Stimulated activated CD4-positive, alpha-beta T cell treated with anti-CD3 and anti-CD28 coated beads, Interleukin-12 subunit alpha, Interleukin-12 subunit beta, amount 100 ng/mL, for 48 hours (primary cell): ENCODE measurements at places on chromosomes 11 and 22.

GRCh38 chr11:105236664-105237063, 97.1 kb upstream of the CARD18 start:
- no peak for DNase-seq

- DNase-seq, result no peak
These were observed 4.5 kb downstream of the IL18 start for GRCh38 chr11:112159098-112160065.

DNA sequence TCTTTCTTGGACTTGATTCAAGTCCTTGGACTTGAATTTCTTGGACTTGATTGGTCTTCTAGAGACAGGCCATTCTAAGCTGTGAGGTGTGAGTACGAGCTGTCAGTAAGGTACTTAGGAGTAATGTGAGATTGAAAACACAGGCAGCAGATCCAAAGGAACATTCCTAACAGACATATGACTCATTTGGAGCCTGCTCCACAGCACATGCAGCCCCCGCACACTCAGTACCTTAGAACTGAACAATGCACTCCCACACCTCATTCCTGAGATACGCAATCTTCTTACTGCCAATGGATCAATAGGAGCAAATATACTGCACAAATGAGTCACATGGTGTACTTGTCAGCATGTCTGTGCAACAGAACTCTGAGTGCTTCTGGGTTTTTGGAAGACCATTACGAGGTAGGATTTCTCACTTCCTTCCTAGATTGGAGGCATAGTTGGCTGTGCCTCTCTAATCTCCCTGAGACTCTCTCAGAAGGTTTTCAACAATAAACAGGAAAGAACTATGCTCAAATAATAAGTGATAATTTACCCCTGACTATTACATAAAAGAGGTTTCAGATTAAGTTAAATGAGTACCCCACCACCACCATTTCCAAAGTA, 243.1 kb downstream of the KCNA4 start:
- no peak for DNase-seq

GRCh38 chr22:39808081-39808480, 85.5 kb downstream of the ENTHD1 start:
- peak; percentile 33 for DNase-seq

DNA sequence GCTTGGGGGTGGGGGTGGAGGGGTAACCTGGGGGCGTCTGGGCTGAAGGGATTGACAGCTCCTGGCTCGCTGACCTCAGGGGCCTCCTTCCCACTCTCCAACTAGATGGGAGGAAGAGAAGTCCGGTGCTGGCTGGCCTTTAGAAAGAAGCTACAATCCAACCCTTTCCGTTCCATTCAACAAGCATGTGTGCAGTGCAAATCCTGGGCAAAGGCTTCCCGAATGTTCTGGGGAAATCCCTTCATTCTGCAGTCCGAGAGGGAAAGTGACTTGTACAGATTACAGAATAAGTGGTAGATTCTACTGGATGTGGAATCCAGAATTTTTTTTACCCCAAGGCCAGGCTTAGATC, 149.9 kb downstream of the FEZ1 start:
- no peak for DNase-seq

DNA sequence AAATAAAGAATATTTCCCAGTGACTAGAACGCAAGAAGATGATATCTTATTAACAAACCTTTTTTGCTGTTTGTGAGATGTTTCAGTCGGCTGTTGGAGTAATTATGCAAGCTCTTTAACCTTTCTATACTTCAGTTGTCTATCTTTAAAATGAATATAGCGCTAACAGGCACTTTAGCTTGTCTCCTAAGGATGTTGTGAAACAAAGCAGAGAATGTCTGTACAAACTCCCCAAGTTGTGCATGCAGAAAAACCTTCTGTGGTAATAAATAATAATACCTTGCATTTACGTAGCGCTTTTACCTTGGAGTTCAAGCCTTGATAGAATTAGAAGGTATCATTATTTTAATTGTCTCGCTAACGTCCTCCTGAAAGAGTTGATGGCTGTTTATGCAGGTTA, 1.9 kb upstream of the KDM2A start:
- no peak for DNase-seq

- no peak for DNase-seq
These were observed 21.1 kb downstream of the RTN4R start for GRCh38 chr22:20247010-20247505.

- DNase-seq, result no peak
These were observed 37.7 kb downstream of the EFCAB6 start for GRCh38 chr22:43774318-43774915.

DNA sequence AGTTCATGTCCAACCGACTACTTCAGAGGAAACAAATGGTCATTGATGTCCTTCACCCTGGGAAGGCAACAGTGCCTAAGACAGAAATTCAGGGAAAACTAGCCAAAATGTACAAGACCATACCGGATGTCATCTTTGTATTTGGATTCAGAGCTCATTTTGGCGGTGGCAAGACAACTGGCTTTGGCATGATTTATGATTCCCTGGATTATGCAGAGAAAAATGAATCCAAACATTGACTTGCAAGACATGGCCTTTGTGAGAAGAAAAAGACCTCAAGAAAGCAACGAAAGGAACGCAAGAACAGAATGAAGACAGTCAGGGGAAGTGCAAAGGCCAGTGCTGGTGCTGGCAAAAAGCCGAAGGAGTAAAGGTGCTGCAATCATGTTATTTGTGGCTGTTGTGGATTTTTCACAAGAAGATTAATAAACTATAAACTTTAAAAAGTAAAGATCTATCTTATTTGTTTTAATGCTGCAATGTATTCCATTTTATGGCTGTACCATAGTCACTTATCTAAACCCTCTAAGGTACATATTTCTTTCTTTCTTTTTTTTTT, 20.1 kb upstream of the HIPK3 start:
- no peak for DNase-seq

GRCh38 chr11:44326615-44327475, 16.9 kb upstream of the ALX4 start:
- DNase-seq, result no peak

- no peak for DNase-seq
These were observed 1.1 kb upstream of the MTMR2 start for GRCh38 chr11:95925011-95925410.

DNA sequence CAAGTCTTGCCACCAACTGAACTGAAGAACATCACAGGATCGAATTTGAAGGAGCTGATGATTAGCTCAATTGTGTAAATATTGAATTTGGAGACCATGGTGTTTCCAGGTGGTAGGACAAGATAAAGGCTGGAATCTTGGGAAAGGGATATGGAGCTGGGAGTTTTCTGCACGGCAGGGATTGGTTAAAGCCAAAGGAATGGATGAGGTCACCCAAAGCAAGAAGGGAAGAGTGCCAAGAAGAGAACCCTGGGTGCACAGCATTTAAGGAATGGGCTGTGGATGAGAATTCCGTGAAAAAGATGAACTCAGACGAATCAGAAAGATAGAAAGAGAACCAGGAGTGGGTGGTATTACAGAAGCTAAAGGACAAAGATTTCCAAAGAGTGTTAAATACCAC, 29.4 kb upstream of the RRAS2 start:
- DNase-seq, result no peak

DNA sequence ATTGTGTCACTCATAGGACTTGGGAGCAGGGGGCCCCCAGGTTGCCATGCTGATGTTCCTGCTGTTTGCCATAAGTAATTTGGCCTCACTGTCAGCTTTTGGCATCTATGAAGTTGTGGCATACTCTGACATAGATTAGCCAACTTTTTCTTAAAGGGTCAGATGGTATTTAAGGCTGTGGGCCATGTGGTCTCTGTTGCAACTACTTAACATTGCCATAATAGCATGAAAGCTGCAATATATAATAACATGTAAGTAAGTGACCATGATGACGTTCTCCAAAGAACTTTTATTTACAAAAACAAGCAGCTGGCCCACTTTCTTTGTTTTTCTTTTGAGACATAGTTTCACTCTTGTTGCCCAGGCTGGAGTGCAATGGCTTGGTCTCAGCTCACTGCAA, 2.2 kb upstream of the TMEM216 start:
- DNase-seq, result no peak

DNA sequence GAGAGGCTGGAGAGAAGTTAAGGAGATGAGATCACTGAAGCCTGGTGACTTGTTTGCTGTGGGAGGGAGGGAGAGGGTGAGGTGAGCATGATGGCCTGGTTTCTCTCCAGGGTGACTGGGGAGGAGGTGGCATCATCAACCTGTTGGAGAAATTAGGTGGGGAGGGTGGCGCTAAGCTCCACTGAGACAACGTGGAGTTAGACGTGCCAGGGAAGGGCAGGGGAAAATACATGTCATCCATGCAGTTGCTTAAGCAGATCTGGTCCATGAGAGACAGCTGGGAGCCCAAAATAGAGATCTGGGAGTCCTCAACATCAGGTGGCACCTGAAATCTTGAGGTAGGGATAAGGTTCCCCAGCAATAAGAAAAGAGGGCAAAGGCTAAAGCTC, 9.3 kb upstream of the MAFF start:
- DNase-seq, result no peak

DNA sequence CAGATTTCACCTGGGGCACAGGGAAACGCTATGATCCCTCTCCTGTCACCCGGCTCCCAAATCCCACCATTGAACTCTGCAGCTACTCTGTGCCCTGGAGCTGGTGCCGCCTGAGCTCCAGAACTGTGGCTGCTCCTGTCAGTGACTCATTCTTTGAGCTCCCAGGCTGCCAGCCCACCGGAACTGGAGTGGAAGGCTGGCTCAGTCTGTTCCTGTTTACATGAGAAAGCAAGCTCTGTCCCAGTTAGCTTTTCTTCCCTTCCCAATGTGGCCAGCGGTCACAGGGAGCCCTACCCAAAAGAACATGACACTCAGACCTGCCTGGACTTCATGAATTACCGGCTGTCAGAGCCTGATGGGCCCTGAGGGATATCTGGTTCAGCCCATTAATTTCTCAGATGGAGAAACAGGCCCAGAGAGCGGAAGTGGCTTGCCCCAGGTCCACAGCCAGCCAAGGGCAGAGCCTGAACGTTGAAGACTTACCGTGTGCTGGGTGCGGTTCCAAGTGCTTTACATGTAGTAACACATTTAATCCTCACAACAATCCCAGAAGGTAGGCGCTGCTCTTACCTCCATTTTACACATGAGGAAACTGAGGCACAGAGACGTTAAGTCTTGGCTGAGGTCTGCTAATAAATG, 23.8 kb upstream of the IGSF22 start:
- no peak for DNase-seq

DNA sequence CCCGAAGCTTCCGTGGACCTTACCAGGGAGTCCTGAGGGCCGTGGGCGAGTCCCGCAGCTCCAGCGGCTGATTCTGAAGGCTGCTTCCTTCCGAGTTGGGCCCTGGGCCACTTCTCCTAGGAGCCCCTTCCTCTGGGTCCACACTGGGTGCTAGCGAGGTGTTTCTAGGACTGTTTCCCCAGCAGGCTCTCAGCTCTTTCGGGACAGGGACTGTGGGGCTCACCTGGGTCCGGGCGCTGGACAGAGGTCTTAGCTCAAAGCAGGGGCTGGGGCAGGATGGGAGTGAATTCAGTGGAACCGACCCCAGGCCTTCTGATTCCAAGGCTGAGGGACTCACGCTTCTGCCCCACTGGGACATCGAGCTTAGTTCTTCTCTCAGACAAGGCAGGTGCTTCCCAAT, 29.3 kb upstream of the CSNK1E start:
- DNase-seq, result no peak

DNA sequence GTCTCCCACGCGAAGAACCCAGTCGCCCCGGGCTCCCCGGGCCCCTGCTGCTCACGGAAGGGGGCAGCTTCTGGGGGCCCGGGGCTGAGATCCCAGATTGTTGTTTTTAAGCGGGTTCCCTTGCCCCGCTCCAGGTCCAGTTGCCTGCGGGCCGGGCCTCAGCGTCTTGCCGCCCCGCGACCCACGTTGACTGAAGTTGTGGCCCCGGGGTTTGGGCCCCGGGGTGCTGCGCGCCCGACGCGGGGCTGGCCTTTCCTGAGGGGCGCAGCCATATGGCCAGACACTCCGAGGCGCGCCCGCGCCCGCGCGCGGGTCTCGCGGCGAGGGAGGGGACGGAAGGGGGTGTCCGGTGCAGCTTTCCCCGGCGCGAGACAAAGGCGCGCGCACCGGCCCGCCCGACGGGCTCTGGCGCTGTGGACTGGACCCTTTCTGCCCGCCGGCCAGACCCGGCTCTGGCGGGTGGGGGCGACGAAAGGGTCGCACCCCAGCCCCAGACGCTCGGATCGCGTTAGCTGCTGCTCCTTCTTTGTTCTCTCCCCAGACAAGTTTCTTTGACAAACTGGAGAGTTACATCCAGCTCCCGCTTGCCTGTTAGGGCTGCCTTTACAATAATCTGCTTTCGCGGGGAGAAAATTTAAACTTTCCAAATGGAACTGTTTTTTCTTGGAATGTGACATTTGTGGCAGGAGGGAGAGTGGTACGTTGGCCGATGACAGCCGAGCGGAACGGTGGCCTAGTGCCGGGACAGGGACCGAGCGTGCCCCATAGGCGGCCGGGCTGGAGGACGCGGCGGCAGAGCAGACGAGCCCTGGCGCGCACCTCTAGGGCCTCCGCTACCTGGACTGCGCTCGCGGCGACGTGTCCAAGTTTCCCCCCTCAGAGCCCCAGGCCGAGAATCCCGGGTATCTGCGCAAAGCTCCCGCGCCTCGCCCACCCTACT, 716 bp downstream of the AMOTL1 start:
- DNase-seq, result no peak

DNA sequence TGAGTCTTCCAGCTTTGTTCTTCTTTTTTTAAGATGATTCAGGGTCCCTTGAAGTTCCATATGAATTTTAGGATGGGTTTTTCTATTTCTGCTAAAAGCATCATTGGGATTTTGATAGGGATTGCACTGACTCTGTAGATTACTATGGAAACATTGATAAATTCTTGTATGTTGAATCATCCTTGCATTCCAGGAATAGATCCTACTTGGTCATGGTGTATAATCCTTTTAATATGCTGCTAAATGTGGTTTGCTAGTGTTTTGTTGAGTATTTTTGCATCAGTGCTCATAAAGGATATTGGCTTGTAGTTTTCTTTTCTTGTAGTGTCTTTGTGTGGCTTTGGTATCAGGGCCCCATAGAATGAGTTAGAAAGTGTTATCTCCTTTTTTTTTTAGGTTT, 34.9 kb upstream of the PHOX2A start:
- no peak for DNase-seq

DNA sequence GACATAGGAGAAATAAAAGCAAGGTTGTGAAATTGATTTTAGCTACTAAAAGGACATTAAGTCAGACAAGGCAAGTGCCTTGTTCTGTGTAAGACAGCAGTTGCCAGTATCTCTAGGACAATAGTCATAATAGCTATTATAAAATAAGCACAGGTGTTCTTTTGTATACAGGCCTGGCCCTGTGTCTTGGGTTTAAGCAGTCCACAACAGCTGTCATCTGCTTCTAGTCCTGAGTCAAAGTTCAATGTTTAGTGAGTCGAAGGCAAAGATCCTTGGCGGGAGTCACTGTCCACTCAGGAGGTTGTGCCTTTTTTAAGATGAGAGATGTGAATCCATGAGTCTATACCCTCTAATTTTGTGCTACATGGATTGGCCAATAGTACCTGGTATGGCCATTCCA, 79.5 kb downstream of the SC5D start:
- no peak for DNase-seq

DNA sequence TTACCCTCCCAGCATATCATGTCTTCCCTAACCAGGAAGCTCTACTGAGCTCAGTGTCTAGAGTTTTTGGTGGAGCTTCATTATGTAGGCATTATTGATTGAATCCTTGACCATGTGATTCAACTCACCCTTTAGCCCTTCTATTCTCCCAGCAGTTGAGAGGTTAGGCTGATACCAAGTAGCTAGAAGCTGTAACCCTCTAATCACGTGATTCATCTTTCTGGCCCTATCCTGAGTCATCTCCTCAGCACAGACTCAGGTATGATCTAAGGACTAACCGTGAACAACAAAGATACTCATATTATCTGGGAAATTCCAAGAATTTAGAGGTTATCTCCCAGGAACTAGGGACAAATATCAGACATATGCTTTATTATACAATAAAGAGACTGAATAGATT, 625.5 kb downstream of the JRKL start:
- DNase-seq, result no peak
